ENCODE measurements at places on chromosomes 7 and 10.

DNA sequence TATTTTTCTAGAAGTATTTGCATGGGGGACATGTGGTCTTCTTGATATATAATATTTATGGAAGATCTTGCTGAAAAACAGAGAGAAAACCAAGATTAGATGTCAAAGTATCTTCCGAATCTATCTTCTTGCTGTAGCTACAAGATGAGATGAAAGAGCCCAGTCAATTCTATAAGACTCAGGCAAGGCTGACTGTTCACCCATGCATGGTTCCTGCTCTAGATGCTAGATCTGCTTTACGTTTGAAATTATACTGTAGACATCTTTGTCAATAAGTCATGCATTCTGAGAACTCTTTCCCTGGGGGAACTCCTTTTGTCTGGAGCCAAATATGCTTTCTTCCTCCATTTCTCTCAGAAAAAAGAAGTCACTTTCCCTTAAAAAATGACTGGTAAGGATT is 1292.0 kb downstream of the XPNPEP1 start:
- no peak for DNase-seq

DNA sequence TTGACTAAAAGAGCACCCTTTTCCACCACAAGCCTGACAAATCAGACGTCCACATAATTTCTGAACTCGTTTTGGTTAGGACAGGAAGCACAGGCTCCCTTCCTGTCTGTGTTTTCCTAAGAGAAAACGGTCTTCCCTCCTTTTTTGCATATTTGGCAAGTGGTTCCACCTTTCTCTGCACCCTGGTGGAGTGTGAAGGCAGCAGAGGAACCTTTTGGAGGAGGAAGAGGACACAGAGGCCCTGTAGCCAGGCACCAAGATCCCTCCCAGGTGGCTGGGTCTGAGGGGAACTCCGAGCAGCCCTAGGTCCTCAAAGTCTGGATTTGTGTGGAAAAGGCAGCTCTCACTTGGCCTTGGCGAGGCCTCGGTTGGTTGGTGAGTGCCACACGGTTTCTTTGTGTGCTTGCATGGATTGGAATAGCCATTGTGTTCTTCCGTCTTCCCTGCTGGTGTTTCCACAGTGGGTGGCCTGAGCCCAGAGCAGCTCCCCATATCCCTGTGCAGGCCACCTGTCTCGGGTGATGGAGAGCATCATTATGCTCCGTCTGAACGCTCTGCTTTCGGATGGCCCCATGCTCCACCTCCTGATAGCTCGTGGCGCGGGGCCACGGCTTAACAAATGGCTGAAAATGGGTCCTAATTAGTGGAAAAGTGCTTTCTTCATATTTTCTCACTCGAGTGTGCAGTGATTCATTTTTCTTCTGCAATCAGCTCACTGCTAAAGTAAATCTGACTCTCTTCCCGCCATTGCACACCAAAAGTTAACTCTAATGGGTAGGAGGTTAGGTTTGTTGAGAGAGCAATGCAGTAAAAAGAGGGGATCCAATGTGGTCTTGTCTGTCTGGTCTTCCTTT is 4.2 kb downstream of the IKZF1 start:
- DNase-seq = peak; percentile 51

DNA sequence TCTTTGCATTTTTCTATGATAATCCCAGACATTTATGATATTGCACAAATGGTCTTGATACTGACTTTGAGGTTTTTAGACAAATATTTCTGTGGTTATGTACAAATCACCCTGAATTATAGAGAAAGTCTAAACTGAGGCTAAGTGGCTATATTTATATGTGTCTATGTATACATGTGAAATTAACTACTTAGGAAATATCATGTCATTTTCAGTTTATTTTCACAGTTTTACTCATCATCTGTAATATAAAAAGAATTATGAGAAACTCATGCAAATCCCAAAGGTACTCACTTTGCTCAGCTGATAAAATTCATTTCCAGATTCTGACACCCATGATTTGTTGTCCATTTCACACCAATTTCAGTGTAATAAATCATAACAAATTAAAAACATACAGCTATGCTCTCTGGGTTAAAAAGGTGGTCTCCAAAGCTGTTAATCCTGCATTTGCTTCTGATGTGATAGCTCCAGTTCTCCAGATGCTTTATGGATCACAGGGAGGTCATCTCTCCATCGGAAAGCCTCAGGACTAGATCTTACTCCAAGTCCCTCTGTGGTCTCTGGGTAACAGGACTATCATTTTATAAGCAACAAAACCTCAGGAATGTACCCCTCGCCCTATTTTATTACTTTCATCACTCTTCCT is 673.9 kb downstream of the PARD3 start:
- DNase-seq = no peak

- peak; percentile 13 for DNase-seq
Observed at GRCh38 chr10:102935939-102936605, 18.0 kb downstream of the CNNM2 start.

DNA sequence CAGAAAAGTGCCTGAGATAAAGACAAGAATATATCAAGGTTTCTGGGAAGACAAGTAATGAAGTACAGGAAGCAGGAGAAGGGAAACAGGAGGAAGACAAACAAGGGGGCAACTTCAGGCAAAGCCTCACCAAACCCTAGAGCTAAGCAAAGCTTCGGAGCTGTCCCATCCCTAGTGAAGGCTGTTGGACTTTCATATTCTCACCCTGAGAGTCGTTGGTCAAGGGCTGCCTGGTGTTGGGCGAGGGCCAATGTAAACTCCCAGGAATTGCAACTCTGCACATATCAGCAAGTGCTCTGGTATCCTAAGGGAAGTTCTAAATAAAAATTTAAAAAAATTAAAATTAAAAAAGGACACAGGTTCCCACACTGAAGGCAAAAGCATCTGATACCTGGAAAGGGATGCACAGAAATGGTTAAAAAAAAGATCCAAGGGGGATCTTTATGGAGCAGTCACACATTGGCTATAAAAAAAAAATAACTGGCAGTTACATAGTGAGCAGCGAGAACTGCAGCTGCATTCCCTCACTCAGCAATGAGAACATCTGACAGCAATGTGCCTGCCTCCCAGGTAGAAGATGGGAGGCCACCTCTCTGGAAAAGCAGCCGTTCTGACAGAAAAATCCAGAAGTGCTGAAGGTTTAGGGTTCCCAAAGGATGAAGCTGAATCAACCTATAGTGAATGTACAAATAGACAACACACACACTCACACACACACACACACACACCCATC is 304.7 kb downstream of the WDR11 start:
- DNase-seq = no peak

GRCh38 chr7:4065190-4065589 is 616.9 kb upstream of the FOXK1 start:
- no peak for DNase-seq
